ENCODE measurements at places on chromosomes 6 and 20.

DNA sequence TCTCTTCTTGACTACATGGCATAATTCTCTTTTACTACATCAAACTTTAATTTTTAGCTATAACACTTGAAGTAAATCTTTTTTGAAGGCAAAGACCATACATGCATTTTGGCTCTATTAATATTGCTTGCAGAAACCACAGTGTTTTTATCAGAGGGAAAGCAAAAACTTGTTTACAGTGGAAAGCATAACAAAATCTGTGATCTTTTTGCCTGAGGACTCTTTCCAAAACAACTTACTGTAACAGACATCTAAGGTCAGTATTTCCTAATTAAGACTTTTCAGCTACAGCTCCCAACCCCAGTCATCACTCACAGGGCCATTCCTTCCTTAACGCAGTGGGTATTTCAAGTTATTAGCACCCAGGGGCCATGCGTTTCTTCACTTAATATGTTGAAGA, 274.7 kb downstream of the CDKAL1 start:
- DNase-seq, result no peak

GRCh38 chr6:89144354-89144906, 1.4 kb upstream of the PM20D2 start:
- peak; percentile 21 for DNase-seq

- no peak for DNase-seq
Observed at GRCh38 chr6:37814374-37814773, 5.2 kb upstream of the ZFAND3 start.

GRCh38 chr6:159180001-159180400, 10.8 kb downstream of the FNDC1 start:
- no peak for DNase-seq

GRCh38 chr20:47907031-47907675, 121.9 kb upstream of the SULF2 start:
- no peak for DNase-seq

DNA sequence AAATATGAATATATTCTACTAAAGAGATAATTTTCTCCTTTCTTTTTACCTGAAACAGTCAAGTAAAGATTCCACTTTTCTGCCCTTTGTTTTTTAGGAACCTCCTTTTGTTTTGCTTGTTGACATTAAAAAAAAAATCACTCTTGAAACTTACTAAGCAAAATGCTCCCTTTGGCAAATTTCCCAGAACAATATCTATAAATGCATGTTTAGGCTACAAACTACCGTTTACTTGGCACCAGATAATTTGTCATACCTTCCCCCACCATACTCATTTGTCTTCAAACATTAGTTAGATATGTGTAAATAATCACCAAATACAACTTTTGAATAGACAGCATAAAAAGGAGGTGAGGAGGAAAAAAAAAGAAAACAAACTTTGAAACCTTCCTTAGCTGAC, 604.7 kb downstream of the RFPL4B start:
- no peak for DNase-seq

- DNase-seq, result no peak
Observed at GRCh38 chr6:98044151-98044561, 761.1 kb upstream of the MMS22L start.

- DNase-seq, result no peak
Observed at GRCh38 chr6:7115543-7116231, 7.9 kb downstream of the RREB1 start.

All from left renal cortex interstitium (tissue), 4 donors.